MCF 10A (cell line): ENCODE measurements at places on chromosomes 11 and 22.
A peak's percentile ranks its signal among the peaks of the same experiment; 100 is the strongest.

DNA sequence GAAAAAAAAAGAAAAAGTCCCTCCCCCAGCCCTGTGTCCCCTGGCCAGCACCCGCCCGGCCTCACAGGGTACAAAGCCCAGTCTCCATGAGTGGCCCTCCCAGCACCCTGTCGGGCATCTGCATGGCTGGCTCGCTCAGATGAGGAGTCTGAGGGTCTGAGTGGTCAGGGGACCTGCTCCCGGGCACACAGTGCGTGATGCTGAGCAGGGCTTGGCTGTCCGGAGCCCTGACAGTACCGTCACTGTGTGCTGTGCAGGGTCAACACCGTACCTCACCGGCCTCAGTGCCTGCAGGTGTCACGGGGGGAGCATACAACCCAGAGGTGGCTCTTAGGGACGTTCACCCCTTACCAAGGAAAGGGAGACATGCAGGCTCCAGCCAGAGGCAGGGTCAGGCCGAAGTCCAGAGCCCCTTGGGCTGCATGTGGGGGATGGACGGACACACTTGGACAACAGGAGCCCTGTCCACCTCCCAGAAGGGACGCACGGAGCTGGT lies 3.6 kb upstream of the PLXNB2 start:
- DNase-seq: no peak

- no peak for DNase-seq
These were observed 42.0 kb downstream of the MCHR1 start for GRCh38 chr22:40721266-40721665.

- no peak for DNase-seq
These were observed 39.4 kb downstream of the SBF1 start for GRCh38 chr22:50435291-50436014.

GRCh38 chr11:125886997-125887372 lies 483 bp upstream of the HYLS1 start:
- peak; percentile 57 for DNase-seq

GRCh38 chr11:132158696-132159095 lies 788.3 kb downstream of the NTM start:
- DNase-seq: no peak

GRCh38 chr11:70491696-70492472 lies 93.6 kb downstream of the CTTN start:
- DNase-seq: no peak

DNA sequence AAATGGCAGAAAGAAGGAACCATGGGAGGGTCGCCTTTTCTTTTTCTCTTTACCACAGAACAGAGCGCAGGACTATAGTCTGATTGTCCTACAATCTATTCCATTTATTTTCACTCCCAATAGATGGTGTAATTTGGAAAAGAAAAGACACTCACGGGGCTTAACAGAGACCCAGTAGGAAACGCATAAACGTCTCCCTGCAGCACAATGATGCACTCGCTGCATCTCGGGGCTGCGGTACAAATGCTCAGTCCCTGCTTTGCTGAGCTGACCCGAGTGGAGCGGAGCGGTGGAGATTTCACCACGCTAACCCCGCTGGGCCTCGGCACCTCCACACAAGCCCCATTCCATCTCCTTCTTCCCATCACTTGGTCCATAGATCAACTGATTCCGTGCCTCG lies 1.5 kb downstream of the FEZ1 start:
- no peak for DNase-seq

- DNase-seq: no peak
These were observed 10.7 kb downstream of the SDF2L1 start for GRCh38 chr22:21652547-21653545.

- DNase-seq: no peak
These were observed 96.1 kb downstream of the MICAL2 start for GRCh38 chr11:12206529-12206928.

GRCh38 chr11:13450832-13451397 lies 12.1 kb downstream of the BTBD10 start:
- no peak for DNase-seq

DNA sequence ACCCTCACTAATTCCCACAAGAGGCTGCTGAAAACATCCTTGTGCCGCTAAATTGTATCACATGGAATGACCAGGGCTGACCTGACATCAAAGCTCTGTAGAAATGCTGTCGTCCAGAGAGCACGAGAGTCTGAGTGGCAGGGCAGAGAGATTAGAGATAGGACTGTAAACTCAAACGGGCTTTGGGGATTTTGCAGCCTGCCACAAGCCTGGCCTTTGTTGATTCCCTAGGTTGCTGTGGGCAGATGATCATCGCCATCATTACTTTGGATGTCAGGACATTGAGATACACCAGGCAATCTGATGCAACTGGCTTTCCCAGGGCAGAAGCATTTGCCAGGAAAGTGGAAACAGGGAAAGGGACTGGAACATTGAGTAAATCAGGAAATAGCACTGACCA lies 131.6 kb downstream of the ETS1 start:
- DNase-seq: no peak

DNA sequence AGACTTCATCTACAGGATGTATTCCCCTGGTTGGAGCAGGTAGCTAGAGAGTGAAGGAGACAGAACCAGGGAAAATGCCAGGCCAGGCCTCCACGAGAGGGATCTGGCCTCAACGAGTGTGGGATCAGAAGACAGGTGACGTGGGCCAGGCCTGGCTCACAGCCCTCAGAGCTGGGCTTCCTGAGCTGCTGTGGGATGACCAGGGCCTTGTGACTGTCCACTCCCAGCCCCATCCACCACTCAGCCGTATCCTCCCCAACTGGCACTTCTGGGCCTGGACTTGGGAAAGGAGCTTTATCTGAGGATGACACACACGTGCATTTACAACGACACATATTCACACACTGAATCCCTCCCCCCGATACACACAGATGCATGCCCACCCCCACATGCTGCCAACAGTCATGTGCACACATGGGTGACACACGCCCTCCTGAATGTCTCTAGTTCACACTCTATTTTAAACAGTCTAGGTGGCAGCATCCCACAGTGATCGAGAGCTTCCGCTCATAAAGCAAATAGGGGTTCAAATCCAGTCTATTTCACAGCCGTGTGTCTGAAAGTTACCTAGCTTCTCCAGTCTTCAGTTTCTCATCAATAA lies 93.1 kb downstream of the TP53I11 start:
- no peak for DNase-seq

DNA sequence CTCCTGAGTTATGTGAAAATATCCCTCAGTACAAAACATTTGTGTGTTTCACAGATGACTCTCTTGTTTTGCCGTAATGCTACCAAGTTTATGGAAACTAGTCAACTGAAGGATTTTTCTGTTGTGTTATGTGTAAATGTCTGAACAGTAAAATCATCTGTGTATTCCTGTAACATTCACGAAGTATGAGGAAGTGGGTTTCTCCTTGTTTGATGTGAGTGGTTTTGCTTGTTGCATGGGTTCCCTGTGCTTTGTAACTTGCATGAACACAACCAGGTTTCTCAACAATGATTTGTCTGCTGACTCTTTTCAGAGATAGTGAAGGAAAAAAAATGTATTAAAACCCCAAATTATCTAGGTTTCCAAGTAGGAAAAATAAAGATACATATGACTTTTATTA lies 138.1 kb downstream of the PGR start:
- no peak for DNase-seq

- no peak for DNase-seq
These were observed 4.3 kb downstream of the PRAME start for GRCh38 chr22:22554587-22555284.

DNA sequence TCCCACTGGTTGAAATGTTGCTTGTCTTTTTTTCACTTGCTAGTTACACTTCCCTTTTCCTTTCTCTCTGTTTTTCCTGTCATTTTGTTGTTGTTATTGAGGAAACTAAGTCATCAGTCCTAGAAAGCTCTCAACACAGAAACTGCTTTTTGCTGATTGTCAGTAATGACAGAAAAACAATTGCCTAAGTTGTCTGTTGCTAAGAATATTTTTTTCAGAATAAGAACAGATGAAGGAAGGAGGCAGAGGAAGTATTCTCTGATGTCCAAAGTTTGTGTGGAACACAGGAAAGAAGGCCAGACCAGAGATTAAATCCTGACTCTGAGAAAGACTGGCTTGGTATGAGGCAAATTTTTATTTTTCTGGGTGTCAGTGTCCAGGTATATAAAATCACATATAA lies 163.3 kb downstream of the CASP12 start:
- no peak for DNase-seq

- DNase-seq: peak; percentile 4
These were observed 114.7 kb downstream of the CSTPP1 start for GRCh38 chr11:47051217-47051616.

GRCh38 chr11:58923300-58923788 lies 15.9 kb upstream of the GLYATL1 start:
- DNase-seq: peak; percentile 84

DNA sequence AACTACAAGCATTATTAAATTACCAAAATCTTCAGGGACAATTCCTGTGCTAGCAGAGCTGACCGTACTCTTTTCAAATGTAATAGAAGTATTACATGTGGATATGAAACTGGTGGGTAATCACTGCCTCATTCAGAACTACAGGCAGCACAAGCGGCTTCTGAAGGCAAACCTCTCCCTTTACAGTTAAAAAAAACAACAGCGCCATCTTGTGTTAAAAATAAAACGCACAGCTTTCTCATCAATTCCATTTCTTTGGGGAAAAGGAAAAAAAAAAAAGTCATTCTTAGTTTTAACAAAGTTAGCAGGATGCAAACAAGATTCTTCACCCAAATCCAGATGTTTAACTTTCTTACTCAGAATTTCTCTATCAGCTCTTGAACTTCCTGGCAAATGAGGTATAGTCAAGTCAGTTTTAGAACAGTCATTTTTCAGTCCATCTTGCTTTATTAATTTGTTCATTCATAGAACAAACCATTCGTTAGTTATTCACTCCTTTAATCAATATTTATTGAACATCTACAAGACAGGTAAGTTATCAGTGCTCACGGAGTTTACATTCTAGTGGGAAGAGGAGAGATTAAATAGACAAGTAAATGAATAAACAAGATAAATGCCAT lies 331.8 kb upstream of the MPPED2 start:
- peak; percentile 58 for DNase-seq

- no peak for DNase-seq
These were observed 35.3 kb upstream of the NECTIN1 start for GRCh38 chr11:119764108-119764868.

DNA sequence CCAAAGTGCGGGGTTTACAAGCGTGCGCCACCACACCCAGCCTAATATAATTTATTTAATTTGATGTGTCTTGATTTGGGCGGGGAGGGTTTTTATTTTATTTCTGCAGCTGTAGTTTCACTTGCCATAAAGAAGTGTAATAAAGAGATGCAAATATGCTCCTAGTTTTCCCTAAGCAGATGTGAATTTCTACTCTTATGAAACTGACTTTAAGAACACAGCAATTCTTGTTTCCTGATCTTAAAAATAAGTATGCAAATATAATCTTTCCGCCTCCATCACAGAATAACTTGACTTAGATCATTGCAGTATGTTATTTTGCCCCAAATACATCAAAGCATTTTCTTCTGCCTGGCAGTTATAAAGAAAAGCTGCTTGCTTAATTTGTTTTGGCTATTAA lies 4.4 kb downstream of the SPCS2 start:
- no peak for DNase-seq

DNA sequence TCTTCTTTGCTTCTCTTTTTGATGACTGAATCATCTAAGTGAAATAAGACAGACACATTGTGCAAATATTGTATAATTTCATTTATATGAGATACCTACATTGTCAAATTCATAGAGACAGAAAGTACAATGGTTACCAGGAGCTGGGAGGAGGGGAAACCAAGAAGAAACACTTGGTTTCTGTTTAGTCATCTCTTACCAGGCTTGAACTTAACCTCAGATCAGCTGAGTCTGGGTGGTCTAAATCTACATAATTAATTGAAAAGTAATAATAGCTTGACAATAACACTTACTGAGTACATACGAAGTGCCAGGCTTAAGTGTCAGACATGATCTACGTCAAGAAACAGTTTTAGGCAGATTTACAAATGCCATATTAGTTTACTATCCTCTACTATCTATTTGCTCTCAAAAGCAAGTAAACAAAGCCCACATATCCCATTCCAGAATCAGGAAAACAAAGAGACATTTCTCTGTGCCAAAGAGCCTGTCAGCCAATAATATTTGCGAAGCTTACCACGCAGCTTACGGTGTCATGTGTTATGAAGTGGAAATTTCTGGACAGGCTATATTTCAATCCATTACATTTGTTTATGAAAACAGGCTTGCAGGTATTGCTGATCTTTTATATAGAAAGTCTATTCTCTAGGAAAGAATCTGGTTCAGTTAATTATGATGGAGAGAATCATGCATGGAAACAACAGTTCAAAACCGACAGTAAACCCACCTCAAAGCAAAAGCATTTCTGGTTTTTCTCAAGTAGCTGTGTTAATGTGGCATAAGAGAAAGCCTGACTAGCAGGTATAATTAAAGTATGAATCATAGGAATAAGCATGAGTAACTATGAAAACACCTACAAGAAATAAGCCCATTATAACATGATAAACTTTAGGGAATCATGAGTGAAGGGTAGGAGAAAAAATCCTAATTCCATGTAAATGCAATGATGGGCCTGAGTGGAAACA lies 2.7 kb upstream of the ARHGAP42 start:
- peak; percentile 25 for DNase-seq

GRCh38 chr11:20670932-20671403 lies 1.6 kb downstream of the NELL1 start:
- DNase-seq: no peak

DNA sequence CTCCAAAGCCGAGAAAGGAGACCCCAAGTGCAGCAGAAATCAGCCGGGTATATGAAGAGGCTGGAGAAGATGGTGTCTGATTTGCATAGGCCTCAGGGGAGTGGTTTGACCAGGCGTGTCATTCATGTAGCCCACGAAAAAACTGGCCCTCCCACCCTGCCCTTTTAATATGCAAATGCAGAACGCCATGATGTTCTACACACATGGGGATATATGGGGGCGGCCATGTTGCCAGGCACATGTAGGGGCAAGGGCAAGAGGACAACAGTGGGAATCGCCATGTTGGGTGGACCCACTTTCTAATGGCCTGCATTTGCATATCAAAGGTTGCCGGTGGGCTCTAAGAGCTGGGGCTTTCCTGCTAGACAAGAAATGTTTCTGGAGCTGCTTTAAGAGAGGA lies 86.4 kb downstream of the ISX start:
- no peak for DNase-seq
